Stimulated activated CD4-positive, alpha-beta T cell treated with anti-CD3 and anti-CD28 coated beads, TNF-alpha, amount 100 ng/mL, for 24 hours (primary cell): ENCODE measurements at places on chromosomes 2 and 18.

DNA sequence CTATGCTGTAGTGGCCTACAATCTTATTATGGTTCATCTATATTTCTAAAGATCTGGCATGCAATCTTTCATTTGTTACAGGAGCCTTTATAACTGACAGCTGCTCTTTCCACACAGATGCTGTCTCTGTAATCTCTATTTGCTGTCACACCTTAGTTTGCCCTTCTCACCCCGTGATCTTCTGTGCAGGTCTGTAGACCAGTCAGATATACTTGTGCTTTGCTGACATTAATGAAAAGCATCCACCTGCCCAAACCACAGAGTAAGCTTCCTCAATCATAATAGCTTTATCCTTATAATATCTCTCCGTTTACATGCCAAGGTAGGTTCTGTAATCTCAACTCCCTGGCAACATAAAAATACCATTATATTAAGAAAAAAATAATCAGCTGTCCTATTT, 122.4 kb downstream of the GRB14 start:
- DNase-seq, result no peak

DNA sequence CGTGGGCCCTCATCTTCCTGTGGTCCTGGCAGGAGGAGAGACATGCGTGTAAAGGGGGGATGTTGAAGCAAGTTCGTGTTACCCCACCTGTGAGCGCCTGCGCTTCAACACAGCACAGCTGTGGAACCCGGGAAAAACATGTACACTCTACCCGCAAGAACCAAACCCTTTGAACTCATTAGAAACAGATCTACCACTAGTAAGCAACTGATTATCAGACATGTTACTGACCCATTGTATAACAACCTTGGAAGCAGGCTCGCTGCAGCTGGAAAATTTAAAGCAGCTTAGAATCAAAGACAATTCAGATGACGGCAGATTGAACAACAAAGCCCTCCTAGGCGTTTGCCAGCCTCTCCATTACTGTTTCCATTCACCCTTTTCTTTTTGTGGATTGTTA, 771.7 kb upstream of the SALL3 start:
- DNase-seq, result no peak

- no peak for DNase-seq
Measured at GRCh38 chr18:2657788-2658458, 2.4 kb downstream of the SMCHD1 start.

GRCh38 chr2:176535467-176536113, 266.3 kb downstream of the MTX2 start:
- no peak for DNase-seq

GRCh38 chr2:241844066-241844728, 14.5 kb downstream of the PDCD1 start:
- DNase-seq, result peak; percentile 66

GRCh38 chr2:238817382-238817781, 30.5 kb upstream of the TWIST2 start:
- no peak for DNase-seq

DNA sequence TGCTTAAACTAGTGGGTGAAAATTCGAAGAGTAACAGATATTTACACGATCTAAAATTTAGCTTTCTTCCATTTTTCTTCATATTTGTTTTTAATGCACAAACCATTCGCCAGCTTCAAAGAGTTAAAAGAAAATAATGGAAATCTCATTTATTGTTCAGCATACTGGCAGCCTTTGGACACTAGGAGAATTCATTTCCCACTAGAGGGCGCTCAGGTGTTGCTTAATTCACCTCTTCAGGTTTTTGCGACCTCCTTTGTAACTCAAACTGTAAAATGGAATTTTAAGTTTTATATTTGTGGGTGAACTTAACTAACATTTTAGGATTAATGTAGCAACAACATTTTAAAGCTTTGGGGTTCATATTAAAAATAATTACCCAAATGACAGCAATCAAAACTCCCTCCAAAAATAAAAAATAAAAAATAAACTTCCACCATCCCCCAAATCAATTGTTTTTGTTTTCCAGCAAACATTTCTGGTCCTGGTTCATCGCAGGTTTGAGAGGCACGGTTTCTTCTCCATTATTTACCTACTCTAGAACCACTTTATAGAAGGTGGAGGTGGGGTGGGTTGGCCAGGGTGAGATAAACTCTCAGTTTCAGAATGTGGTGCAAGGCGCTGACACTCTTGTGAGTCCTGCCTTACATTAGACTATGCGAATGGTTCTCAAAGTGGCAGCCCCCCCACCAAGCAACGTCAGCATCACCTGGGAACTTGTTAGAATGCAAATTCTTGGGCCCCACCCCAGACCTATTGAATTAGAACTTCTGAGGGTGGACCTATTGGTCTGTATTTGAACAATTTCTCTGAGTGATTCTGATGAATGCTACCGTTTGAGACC, 24.7 kb upstream of the PNPT1 start:
- DNase-seq, result peak; percentile 8

GRCh38 chr2:39664232-39664887, 1.4 kb upstream of the TMEM178A start:
- DNase-seq, result no peak

- no peak for DNase-seq
Measured at GRCh38 chr18:6793986-6794385, 64.5 kb downstream of the ARHGAP28 start.

DNA sequence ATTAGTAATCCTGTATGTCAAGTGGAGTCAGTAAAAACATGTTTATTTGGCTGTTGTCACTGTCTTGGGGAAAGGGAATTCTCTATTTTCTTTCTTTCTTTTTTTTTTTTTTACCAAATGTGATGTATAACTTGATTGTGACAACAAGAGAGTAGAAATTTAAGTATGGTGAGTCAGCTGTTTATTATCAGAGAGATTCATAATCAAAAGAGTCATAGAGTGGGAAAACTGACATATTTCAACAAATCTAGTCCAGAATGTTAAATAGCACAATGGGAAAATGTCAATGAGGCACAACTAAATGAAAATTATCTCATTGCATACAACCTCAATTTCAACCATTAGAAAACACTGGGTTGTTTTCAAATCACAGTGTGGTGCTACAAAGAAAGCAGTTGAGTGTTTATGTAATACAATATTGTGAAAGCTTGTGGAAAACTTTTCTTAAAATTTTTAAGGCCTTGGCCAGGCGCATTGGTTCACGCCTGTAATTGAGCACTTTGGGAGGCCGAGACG, 111.9 kb upstream of the DTNA start:
- DNase-seq, result no peak

- no peak for DNase-seq
Measured at GRCh38 chr2:128304715-128305554, 13.7 kb downstream of the HS6ST1 start.

- no peak for DNase-seq
Measured at GRCh38 chr2:73013936-73014335, 57.6 kb downstream of the SFXN5 start.

- no peak for DNase-seq
Measured at GRCh38 chr18:48777744-48778116, 173.0 kb downstream of the SMAD7 start.

DNA sequence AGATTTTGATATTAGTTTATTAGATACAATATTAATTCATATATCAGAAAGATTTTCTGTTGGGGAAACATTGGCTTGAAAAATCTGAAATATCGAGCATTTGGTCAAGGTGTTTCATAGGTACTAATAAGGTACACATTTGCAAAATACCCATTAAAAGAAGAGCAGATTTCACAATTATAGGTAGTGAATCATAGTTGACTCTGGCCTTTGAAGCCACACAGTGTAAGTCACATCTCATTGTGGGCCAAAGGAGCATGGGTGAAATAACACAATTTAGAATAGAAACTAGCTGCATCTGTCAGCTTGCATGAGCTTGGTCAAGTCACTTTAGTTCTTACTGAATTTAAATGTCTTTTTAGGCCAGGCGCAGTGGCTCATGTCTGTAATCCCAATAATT, 4.9 kb downstream of the KDM3A start:
- no peak for DNase-seq

GRCh38 chr2:155190342-155190741, 491.8 kb downstream of the KCNJ3 start:
- DNase-seq, result no peak

DNA sequence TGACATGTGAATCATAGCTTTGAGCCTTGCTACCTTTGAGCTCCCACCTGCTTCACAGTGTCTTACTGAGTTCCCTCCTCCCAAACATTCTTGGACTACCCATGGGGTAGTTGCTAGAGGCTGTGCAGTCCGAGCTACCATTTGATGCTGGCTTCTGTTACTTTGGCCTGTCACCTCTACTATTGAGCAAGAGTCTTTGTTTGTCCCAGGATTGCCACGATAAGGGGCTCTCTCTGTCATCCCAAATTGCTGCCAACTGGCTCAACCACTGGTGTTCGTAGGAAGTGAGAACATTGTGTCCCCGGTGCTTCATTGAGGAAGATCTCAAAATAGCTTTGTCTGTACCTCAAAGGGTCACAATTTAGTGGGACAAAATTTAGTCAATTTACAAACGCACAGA, 59.1 kb upstream of the PAX8 start:
- no peak for DNase-seq

DNA sequence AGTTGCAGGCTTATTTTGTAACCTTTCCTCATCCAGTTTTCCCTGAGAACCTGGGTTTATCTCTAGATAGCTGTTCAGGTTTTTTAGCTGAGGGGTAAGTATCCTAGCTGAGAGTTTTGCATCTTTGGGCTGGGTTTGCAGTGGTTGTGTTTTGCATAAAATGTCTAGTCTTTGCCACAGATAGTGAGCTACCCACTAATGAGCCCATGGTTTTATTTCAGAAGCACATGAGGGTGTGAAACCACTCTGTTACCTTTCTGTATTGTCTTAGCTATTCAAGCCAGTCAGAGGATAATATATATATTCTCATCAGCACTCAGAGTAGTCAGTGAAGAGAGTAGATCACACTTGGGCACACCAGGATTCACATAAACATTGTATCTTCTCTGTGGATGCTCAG, 24.6 kb upstream of the TXNDC2 start:
- DNase-seq, result no peak

- no peak for DNase-seq
Measured at GRCh38 chr2:71865391-71865965, 282.2 kb downstream of the CYP26B1 start.

DNA sequence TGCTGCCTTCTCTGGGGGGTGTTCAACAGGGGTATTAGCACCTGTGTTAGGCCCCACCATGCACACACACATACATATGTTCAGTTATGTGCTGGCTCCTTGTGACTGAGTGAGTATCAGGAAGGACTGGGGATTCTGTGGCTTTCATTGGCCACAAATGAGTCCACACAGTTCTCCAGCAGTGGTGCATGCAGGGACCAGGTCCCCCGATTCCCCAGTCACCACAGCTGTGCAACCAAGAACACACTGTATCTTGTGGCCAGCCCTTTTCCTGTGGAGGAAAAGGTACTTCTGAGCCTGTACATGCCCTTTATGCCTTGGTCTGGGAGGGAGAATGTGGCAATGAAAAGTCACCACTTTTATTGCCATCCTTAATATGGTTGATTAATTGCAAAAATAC, 74.9 kb upstream of the KLF7 start:
- DNase-seq, result no peak

- DNase-seq, result no peak
Measured at GRCh38 chr18:35190948-35191697, 49.7 kb upstream of the ZNF397 start.

DNA sequence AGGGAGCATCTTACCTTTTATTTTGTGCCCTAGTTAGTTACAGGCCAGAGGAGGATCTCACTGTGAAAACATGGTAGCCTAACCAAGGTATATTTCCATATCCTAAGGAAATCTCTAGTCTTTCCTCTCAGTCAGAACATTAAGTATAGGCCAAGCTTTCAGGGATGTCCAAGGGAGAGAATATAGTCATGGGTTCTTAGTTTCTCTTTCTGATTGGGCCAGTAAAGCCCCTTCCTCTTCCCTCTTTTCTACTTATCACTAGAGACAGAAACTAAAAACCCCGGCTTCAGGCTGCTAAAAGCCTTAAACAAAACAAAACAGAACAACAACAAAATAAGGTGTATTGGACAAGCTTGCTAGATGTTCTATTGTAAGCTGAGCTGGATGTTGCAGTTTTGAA, 44.3 kb upstream of the TNFRSF11A start:
- DNase-seq, result no peak

DNA sequence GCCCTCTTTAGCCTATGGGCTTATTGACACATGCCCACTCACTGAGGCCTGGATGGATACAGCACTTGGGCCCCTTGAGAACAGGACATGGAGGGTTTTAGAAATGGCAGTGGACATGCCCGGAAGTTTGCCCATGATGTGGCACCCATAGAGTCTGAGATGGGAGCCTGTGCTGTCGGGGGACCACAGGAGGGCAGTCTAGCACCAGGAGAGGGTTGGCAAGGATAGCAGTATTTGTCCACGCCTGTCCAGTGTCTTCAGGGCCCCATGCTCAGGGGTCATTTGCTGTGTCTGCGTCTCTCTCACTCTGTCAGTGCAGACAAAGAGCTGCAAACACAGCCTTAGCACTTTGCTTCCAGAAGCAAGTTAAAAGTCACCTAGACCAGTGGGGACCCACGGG, 48.7 kb downstream of the IL1RL2 start:
- DNase-seq, result no peak

- DNase-seq, result no peak
Measured at GRCh38 chr2:168348076-168348475, 100.7 kb upstream of the STK39 start.

- DNase-seq, result no peak
Measured at GRCh38 chr2:110099471-110100225, 16.0 kb downstream of the MALL start.

DNA sequence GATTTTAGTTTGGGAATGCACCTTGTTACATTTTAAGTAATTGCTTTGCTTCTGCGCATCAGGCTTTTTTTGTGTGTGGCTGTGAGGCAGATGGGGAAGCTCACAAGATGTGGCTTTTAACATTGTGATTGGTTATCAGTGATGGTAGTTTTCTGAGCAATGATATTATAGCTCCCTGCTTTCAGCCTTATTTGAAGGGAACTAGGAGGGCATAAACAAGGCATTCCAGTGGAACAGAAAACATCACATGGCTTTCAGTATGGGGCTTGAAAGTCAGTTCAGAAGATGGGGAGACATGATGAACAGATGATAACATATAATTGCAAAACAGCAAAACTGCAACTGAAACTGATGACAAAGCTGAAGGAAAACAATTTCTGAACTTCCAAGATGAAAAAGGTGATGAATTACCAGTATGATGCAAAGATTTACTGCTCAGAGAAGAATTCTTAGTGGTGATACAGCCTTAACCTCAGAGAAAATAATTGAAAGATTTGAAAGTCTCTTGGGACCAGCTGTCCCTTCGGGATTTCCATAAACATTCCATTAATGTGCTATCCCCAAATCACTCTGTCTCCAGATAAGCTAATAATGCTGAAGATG, 439.7 kb downstream of the RND3 start:
- no peak for DNase-seq

- no peak for DNase-seq
Measured at GRCh38 chr2:120866071-120866470, 130.4 kb downstream of the GLI2 start.

DNA sequence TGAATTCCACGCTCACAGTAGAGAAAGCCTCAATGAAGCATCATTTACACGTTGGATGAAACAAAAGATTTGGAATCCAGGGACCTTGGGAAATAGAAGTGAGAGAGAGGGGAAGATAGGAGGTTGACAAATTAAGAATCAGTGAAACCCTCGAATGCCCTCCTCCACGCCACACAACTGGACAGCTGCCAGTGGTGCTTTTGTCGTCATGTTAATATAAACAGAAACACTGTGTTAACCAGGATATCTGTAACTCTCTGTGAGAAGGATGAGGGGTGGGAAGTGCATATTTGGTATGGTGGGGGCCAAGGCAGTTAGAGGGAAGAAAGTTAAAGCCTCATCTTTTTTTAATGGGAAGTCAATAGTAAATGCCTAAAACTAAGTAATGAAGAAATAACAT, 108.7 kb downstream of the GFPT1 start:
- no peak for DNase-seq

- no peak for DNase-seq
Measured at GRCh38 chr2:23495661-23496114, 110.7 kb downstream of the KLHL29 start.

- no peak for DNase-seq
Measured at GRCh38 chr18:41499345-41499744, 455.7 kb upstream of the PIK3C3 start.
